NCI-H1436 treated with DMSO at 0.1 percent for 48 hours (cell line): ENCODE measurements at places on chromosomes 7 and 10.

- no peak for DNase-seq
Measured at GRCh38 chr7:124124201-124124600, 91.3 kb upstream of the TMEM229A start.

- peak; percentile 46 for DNase-seq
Measured at GRCh38 chr7:50379082-50379481, 71.1 kb downstream of the FIGNL1 start.

- no peak for DNase-seq
Measured at GRCh38 chr10:83871187-83872081, 267.9 kb upstream of the GHITM start.

DNA sequence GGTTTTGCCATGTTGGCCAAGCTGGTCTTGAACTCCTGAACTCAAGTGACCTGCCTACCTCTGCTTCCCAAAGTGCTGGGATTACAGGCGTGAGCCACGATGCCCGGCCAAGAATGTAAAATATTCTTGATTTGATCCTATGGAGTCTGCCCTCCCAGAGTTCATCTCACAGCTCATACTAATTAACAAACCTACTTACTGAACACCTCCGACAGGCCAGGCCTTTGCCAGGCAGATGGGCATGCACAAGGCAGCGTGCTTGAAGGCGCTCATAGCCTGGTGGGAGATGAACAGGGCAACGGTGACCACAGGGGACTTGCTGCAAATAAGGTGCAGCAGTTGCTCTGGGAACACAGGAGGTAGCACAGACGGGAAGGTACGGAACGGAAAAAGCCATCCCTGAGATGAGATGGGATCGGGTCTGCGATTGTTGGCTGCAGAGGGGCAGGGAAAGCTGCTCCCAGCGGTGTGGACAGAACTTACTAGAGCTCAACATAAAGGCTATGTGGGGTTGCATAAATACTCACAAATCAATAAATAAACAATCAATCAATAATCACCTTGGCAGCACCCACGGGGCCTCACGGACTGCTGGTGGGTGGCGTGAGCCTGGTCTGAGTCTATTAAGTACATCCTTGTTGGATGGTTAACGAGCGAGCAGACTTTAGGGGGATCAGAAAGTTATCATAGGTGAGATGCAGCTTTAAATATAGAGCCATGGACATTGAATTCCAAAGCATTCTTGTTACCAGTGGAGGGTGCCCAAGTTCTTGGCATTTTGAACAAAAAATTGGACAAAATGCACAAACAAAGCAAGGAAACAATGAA is 4.7 kb downstream of the ACBD7 start:
- DNase-seq = no peak

DNA sequence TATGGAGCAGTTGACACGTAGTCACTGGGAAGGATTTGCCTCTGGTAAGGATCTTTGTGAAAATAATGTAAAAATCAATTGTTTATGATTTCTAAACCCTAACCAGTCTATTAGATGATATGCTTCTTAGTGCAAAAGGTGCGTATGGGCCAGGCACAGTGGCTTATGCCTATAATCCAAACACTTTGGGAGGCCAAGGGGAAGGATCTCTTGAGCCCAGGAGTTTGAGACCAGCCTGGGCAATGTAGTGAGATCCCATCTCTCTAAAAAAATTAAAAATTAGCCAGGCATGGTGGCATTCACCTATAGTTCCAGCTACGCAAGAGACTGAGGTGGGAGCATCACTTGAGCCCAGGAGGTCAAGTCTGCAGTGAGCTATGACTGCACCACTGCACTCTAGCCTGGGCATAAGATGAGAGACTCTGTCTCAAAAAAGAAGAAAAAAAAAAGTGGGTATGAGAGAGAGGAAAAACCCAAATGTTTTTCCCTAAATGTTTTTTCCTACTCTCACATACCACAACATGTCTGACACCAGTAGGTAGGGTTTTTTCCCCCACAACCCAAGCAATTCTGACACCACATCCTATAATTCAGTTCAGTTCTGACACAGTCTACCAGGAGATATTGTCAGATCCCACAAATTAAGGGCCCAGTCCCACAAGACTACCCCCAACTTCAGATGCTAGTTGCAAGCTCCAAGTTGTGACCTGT is 36.5 kb downstream of the DNAJC9 start:
- no peak for DNase-seq

DNA sequence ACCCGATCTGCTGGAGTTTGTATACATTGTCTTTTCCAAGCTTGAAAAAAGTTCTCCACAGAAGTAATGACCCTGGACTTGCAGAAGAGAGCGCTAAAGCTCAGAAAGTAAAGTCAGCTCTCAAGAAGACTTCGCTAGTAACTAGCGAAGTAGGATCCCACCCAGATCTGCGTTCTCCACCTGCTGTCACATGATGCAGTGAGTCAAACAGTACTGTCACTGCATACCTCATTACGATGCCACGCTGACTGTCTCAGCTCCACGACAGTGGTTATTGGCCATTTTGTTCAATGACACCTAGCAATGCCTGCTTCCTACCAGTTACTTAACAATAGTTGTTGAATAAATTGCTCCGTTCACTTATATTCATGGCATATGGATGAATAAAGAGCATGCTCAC is 29.7 kb upstream of the SEC61G start:
- DNase-seq = peak; percentile 60

DNA sequence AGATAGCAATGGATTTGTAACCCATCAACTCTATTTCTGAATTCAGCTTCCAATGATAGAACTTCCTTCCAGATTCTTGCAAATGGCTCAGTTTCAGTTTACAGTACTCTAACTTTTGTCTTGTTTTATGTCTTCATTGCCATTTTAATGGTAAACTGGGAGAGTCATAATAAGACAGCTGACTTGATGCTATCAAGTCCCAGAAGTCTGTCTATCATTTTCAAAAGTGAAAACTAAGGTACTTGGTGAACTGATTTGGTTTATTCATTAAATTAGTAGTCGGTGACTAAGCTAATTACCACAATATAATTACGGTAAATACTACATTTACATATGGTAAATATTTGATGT is 25.0 kb downstream of the RTKN2 start:
- no peak for DNase-seq

GRCh38 chr10:23445591-23445990 is 6.7 kb downstream of the OTUD1 start:
- DNase-seq = no peak

DNA sequence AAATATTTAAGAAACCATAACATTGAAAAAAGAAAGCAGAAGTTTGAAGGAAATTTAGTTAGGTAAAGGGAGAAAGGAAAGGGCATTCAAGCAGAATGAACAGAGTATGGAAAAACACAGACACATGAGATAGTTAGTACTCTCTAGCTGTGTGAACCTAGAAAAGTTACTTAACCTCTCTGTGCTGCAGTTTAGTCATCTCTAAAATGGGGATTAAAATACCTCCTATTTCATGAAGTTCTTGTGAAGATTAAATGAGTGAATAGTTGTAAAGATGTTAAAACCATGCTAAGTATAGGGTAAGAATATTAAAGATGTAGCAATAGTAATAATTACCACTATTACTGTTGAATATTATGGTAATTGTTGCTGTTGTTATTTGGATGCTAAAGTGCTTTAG is 269.6 kb downstream of the SLC25A13 start:
- DNase-seq = no peak
